Activated T-helper 17 cell treated with anti-CD3 and anti-CD28 coated beads, Interleukin-2, amount 50 U/mL, for 72 hours (primary cell): ENCODE measurements at places on chromosomes 2 and 18. TPM values are rescaled to one million over a fixed set of nuclear protein-coding genes. Genes with fewer than 3 reads are reported as not detected.

- no peak for ATAC-seq
Measured at GRCh38 chr2:99356853-99357252, 19.7 kb downstream of the EIF5B start.

- peak; percentile 25 for ATAC-seq
Measured at GRCh38 chr18:7567474-7568425, 634 bp downstream of the PTPRM start.

DNA sequence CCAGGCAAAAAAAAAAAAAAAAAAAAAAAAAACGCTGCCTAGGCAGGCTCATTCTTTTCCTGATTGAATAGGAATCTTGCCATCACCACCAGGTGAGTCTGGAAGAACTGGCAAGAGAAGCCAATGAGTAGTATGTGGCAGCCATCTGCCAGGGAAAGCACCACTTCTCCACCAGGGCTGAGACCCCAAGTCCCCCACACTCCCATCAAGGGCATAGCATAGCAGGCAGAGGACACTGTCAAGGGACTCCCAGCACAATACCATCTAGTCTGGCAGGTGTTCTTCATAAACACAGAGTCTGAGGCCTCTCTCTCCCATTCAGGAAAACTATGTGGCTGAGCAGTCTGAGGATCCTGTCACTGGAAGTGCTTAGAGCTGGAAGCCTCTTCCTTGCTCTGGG, 538.1 kb upstream of the DSEL start:
- ATAC-seq, result no peak

DNA sequence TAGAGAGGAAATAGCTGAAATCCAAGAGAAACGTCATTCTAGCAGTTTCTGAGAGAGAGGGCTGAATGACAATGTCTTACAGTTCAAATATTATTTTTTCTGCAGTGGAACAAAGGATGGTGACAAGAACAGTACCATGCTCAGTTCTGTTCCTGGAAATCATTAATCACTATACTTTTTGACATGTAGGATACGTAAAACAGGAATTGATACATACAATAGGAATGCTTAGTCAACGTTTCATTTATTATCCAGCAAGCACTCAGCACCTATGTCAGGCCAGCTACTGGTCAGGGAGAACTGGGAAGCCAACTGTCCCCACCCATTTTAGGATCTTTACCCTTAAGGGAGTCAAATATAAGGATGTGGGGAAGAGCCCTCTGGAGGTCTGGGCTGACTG, 114.7 kb downstream of the DHRS9 start:
- no peak for ATAC-seq

- ATAC-seq, result peak; percentile 49
Measured at GRCh38 chr2:223896833-223897311, 48.3 kb downstream of the WDFY1 start.

DNA sequence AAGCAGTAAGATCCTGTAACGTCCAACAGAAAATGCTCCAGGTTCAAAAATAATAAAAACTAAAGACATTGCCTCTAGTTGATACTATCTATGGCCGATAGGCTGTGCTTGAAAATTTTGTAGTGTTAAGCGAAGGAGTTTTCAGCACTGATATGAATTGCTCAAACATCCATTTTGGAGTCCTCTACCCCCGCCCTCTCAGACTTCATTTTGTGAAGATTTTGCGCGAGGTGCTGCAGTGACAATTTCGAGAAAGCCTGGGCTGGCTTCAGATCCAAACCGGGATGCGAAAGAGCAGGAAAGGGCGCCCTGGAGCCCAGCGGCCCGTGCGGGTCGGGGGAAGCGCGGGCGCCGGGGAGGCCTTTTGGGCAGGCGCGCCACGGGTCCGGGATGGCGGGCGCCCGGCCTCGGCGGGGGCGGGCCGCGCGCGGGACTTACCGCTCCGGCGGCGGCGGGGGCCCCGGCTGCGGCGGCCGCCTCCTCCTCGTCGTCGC, 1.8 kb downstream of the SP3 start:
- ATAC-seq, result peak; percentile 30

DNA sequence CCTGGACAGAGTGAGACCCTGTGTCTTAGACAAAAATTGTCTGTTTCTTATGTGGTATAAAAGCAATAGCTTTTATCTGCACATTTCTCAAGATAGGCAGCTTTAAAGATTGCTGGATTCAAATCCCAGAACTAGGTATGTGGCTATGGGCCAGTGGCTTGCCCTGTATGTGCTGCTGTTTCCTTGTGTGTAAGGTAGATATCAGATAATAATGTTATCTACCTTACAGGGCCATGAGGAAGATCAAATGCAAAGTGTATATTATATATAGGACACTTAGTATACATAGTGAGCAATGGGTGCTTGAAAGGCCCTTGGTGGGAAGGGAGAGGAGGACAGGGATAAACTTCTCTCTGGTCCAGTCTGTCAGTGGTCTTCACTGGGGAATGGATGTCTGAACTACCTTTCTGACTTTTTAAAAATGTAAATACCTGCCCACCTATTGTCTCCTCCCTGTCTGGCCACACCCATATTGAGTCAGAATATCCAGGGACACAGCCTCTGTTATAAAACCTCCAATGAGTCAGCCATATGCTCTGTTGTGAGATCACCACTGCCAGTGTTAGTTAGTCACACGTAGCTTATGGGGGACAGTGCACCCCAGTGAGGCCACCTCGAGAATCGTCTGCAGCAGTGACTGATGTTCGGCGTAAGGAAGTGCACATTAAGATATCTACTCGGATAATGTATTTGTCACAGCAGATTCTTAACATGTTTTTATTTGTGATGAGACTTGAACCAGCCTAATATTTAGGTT, 383.4 kb downstream of the PTPRM start:
- peak; percentile 76 for ATAC-seq

- ATAC-seq, result no peak
Measured at GRCh38 chr18:80103231-80103630, 5.8 kb upstream of the ADNP2 start.

- ATAC-seq, result peak; percentile 18
Measured at GRCh38 chr18:62325806-62326645, 916 bp downstream of the TNFRSF11A start.

Gene BOLL
- total RNA-seq, result not detected

Gene PDCL3
- total RNA-seq, result 26.1 TPM

Gene DUSP28
- 8.3 TPM for total RNA-seq
